ENCODE measurements at places on chromosomes 16 and 17.
A peak's percentile ranks its signal among the peaks of the same experiment; 100 is the strongest.

DNA sequence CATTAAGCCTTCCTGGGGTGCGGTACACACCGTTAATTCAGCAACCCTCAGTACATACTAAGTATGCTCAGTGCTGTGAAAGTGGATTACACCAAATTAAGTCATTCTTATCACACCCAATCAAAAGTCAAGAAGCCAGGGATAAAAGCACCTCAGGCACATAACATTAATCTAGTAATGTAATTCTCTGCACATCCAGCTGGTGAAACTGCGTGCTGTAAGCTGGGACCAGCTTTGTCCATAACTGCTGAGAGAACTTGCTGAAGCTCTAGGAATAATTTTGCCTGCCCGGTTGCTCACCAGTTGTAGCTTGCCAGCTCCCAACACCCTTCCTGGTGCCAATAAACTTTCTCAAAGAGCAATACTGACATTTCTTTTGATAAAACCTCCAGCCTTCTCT, 44.9 kb downstream of the SLC47A1 start:
- DNase-seq, result no peak

- no peak for DNase-seq
These were observed 16.5 kb upstream of the MEAK7 start for GRCh38 chr16:84520725-84521496.

DNA sequence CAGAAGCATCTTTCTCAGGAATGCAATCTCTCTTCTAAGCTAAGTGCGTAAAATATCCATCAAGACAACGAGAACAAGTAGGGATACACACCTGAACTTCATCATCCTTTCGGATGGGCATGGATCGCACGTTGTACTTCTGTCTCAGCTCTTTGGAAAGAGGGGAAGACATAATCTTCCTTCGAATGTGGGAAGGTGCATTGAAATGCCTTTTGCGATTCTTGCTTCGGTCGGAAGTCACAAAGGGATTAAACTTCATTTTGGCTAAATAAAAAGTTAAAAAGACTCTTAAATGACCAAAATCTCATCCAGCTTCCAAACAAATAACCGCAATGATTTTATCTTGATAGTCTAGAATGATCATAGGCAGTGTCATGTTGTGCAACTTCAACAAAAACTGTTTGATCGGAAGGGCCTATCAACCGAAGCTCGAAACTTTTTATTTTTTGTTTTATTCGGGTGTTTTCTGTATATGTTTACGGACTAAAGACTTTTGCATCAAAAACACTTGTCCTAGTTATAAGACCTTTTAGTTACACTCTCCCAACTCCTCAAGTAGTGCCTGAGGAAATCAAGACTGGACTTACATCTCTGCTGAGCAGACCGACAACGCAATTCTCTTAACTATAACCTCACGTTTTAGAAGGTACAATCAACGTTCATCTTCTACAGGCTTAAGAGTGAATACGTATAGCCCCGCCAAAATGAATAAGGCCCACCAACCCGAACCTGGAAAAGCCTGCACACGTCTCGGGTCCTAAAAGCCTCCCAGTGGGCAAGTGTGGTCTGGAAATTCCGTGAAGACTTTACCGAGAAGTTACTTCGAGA, 727 bp downstream of the RPL26 start:
- no peak for DNase-seq

DNA sequence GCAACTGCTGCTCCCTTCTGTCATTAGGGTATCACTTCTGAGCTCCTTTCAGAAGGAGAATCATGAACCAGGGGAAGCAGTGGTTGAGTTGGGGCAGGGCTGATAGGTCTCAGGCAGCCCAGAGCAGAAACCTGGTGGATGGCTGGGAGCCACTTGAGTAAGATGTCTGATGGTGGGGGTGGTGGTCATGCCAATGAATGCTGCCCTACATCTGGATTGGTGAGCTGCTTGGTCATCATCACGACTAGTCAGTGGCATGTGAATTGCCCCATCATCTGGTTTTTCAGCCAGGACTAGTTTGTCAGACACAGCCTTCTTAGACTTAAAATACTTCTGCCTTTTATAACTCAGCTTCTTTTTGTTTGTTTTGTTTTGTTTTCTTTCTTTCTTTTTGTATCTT, 2.6 kb downstream of the GID4 start:
- DNase-seq, result no peak

DNA sequence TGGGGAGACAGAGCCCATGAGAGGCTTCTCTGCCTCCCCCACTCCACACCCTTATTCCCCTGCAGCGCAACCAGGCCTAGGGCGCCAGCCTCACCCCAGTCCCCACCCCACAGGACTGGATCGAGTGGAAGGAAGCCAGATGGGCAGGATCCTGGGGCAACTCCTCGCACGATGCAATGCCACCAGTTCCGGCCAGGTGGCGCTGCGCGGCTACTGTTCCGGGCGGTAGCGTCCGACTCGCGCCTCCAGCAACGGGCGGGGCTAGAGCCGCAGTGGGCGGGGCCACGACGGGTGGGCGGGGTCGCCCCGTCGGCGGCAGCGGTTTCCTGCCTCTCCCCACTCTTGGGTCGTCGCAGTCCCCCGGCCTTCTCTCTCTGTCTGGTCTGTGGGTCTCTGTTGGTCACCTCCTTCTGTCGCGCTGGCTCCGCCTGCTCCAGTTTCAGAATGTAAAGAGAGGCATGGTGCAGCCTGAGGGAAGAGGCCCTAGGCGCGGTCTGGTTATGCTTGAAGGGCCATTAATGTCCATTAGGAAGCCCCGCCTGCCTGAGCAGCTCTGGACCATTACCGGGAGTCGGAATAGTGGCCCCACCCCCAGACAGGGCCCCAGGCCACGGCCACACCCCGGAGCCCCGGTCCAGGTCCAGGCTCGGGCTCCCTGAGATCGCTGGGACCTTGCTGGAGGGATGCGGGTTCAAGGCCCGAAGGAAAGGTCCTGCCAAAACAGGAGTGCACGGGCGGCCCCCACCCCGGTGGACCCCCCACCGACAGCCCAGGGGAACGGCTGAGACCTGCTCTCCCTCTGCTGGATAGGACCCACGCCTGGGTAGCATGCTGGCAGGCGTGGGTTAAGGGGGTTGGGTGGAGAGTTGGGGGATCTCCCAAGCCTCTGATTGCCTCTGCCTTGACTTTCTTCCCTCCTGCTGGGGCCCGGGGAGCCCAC, 3.3 kb upstream of the NHERF2 start:
- DNase-seq, result peak; percentile 92

DNA sequence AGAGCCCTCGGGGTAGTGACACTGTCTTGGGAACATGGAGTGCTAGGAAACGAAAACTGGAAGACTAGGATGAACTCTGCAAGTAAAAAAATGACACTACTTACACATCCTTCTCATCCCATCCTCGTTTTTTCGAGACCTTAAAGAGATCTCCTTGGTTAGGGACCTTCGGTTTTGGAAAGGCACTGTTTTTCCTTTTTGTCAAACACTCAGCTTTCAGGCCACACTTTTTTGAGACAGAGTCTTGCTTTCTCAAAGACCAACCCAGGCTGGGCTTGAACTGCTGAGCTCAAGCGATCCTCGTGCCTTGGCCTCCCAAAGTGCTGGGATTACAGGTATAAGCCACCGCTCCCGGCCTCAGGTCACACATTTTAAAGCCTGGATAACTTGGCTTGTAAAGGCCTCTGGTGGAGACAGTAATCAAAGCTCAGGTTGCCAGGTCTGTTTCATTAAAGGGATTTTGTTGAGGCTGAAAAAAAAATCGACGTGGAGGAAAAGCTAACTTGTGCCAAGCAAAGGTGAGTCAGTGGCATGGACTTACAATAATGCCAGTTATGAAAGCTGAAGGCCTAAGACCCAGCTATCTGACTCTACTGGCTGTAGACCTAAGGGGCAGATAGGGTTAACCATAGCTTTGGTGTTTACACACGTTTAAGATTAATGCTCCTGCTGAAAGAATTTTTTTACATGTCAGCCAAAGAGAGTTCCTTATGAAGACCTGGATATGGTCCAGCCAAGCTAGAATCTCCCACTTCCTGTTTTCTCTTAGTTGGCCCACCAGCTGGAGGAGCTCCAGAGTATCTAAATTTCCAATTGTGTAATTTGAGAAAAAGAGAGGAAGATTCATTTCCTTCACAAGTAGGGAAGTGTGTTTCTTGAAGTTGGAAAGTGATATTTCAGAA, 823 bp downstream of the NBR1 start:
- no peak for DNase-seq

DNA sequence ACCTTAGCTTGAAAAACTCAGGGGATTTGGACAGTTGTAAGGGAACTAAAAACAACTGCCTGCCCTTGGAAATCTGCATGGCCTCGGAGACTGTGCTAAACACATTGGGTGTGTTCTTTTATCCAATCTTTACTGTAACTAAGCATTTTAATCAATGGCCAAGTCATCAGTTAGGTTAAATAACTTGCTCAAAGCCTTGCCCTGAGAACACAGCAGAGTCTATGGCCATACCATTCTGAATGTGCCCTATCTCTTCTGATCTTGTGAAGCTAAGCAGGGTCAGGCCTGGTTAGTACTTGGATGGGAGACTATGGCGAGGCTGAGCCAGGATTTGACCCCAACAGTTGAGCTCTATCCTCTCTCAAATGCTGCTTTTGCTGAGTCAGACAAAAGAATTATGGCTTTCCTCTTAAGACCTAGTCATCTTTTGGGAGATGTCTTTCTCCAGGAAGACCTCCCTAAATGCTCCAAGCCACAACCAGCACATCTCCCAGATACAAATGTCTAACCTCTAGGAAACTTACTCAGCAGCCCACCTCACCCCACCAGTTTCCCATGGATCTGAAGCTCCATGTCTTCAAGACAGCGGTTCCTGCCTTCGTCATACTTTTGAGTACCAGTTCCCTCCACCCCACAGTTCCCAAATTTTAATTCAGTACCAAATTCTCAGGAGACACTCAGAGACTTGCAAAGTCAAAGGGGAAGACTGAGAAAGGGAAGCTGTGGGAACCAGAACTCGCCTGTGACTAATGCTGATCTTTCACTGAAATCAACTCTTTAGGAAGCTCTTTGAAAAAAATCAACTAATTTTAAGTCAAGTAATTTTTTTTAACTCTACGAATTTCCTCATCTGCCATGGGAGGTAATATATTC, 336.1 kb downstream of the MAF start:
- DNase-seq, result no peak

GRCh38 chr16:3084491-3084890, 14.6 kb downstream of the ZSCAN10 start:
- DNase-seq, result no peak

DNA sequence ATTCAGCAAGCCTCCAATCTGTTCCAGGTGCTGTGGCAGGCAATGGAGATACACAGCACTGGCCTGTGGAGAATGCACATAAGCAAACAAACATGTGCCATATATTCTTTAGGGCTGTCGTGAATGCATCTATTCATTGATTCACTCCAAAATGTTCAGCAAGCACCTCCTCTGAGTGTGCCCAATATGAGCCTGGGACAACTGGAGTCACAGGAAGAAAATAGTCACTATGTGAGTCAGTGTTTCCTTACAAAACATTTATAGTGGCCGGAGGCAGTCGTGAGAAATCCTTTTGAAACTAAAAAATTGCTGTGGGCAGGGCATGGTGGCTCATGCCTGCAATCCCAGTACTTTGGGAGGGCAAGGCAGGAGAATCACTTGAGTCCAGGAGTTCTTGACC, 310.1 kb downstream of the CA10 start:
- DNase-seq, result no peak

DNA sequence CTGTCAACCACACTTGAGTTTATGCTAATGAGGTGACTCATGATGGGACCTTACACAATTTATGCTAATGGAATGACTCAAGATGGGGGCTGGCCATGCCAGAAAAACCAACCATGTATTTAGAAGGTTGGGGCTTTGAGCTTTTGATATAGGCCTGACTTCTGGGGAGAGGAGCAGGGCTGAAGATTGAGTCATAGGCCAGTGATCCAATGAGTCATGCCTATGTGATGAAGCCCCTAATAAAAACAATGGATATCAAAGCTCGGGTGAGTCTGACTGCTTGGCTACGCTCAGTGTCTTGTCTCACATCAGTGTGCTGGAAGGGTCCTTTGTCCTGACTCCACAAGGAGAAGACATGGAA, 7.3 kb downstream of the MFSD6L start:
- DNase-seq, result no peak

DNA sequence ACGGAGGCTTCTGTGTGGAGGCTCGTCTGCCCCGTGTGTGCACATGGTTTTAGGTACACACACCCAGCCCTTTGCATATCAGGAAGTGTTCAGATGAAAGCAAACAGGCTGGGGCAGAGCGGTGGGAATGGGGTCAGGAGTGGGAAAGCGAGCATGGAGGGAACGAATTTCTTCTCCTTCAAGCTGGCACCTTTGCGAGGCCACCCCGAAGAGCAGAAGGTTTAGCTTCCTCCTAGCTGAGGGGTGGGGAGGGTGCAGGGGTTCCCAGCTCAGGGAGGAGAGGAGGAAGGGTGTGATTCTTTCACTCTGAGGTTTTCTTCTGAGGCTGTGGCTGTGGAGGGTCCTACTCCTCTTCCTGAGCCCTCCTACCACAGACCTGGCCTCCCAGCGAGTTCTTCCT, 83.6 kb downstream of the ABR start:
- no peak for DNase-seq

GRCh38 chr17:19348081-19348650, 14.4 kb downstream of the B9D1 start:
- no peak for DNase-seq

All from activated CD4-positive, alpha-beta T cell treated with anti-CD3 and anti-CD28 coated beads, Interleukin-2, amount 50 U/mL, for 24 hours (primary cell).